ENCODE measurements at places on chromosomes 5 and 9. TPM values are rescaled to one million over a fixed set of nuclear protein-coding genes. Genes with fewer than 3 reads are reported as not detected.

The TMEM252 gene
- 0.24 TPM for polyA plus RNA-seq

The PCDHGA10 gene
- polyA plus RNA-seq: 1.6 TPM

The ADGRD2 gene
- not detected for polyA plus RNA-seq

The GLRA1 gene
- not detected for polyA plus RNA-seq

The COL5A1 gene
- polyA plus RNA-seq: 68.5 TPM

The WDR31 gene
- polyA plus RNA-seq: 2.6 TPM

The PCDHGA8 gene
- 0.25 TPM for polyA plus RNA-seq

The SPATA6L gene
- polyA plus RNA-seq: 1.2 TPM

The CER1 gene
- not detected for polyA plus RNA-seq

The NDFIP1 gene
- 88.2 TPM for polyA plus RNA-seq

- DNase-seq: no peak
Measured at GRCh38 chr5:15566306-15566705, 66.3 kb downstream of the FBXL7 start.

- no peak for DNase-seq
Measured at GRCh38 chr9:20884985-20885593, 146.4 kb downstream of the HACD4 start.

DNA sequence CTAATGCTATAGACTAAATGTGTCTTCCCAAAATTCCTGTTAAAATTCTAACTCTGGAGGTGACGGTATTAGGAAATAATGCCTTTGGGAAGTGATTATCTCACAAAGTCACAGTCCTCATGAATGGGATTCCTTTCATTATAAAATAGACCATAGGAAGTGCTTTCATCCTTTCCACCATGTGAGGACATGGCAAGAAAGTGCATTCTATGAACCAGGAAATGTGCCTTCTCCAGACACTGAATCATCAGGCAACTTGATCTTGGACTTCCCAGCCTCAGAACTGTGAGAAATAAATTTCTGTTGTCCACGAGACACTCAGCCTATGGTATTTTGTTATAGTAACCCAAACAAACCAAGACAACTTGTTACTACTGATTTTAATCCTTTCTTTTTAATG lies 582.4 kb upstream of the C9orf72 start:
- no peak for DNase-seq

DNA sequence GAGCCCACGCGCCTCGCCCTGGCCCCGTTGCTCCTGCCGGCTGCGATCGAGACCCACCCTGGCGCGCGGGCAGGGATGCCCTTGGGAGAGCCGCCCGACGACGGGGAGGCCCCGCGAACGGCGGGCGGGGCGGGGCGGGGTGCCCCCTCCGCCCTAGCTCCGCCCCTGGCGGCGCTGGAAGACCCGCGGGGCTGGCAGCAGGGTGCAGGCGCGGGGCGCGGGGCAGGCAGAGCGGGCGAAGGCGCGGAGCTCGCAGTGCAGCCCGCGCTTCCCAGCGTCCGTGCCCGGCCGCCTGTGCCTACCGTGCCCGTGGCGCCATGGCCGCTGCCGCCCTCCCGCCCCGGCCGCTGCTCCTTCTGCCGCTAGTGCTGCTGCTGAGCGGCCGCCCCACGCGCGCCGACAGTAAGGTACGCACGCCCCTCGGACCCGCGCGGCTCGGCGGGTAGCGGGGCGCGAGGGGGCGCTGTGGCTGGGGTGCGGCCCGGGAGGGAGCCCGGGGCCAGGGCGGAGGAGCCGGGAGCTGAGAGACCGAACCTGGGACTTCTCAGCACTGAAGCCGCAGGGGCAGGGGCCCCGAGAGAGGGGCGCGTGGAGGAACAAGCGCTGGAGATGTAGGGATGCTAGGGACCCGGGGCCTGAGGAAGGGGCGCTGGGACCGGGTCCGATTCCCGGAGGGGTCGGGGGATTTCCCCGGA lies at the start of gene OLFML2A:
Gene OLFML2A, plus strand, starts transcription at position 180 of the 695 bp plus-strand sequence. Its CDS starts 138 bp downstream, at position 318.
- DNase-seq: no peak

GRCh38 chr5:6936031-6936430 lies 222.8 kb downstream of the TENT4A start:
- no peak for DNase-seq

GRCh38 chr5:154086641-154087040 lies 47.9 kb downstream of the MFAP3 start:
- no peak for DNase-seq

DNA sequence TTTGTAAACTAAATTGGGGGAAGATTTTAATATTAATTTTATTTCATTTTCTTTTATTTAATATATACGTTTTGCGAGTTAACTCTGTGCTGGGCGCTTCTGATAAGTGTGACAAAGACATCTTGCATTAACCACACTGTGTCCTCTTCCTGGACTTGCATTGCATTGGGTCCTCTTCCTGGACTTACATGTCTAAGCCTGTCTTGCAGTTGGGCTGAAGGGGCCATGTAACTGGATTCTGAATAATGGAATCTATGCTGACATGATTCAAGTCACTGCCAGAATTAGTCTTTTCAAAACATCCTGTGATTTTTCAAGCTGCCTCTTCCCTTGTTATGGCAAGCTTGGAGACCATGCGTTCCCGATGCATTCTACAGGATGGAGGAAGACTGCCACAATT lies 122.6 kb downstream of the TRIM32 start:
- no peak for DNase-seq

GRCh38 chr5:67657055-67657454 lies 460.5 kb upstream of the CD180 start:
- no peak for DNase-seq

DNA sequence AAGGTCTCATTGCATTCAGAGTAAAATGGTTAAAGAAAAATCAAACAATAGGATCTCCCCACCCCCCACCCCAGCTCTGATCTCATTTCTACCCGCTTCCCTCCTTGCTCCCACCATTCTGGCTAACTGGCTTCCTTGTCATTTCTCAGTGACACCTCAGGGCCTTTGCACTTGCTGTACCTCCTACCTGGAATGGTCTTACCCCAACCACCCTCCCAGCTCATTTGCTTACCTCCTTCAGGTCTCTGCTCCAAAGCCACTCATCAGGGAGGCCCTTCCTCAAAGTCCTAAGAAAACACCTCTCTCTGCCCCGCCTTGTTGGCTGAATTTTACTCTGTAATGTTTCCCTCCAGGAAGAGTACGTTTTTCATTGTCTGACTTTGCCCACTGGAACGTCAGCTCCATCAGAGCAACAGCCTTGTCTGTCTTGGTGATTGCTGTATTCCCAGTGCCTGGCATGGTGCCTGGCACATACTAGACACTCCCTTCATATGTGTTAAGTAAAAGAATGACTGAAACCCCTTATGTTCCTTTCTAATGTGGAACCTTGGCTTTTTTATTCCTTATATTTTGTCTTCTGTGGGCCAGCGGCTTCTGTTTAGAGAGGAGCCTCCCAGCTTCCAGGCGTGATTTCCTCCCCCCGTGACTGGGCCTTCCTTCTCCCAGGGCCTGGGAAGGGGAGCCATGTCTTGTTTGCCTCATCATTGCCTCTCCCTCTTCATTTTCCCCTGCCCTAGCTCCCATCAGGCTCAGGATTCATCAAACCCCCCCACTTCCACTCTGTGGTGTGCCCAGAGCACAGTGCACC lies 26.9 kb downstream of the NEURL1B start:
- no peak for DNase-seq

GRCh38 chr5:168408561-168409305 lies 77.5 kb upstream of the RARS1 start:
- no peak for DNase-seq

Data from urinary bladder (tissue), 4 donors.